SK-N-MC (cell line): ENCODE measurements at places on chromosomes 3 and 15.

GRCh38 chr3:16048435-16049318 is 125.8 kb upstream of the GALNT15 start:
- DNase-seq, result no peak

DNA sequence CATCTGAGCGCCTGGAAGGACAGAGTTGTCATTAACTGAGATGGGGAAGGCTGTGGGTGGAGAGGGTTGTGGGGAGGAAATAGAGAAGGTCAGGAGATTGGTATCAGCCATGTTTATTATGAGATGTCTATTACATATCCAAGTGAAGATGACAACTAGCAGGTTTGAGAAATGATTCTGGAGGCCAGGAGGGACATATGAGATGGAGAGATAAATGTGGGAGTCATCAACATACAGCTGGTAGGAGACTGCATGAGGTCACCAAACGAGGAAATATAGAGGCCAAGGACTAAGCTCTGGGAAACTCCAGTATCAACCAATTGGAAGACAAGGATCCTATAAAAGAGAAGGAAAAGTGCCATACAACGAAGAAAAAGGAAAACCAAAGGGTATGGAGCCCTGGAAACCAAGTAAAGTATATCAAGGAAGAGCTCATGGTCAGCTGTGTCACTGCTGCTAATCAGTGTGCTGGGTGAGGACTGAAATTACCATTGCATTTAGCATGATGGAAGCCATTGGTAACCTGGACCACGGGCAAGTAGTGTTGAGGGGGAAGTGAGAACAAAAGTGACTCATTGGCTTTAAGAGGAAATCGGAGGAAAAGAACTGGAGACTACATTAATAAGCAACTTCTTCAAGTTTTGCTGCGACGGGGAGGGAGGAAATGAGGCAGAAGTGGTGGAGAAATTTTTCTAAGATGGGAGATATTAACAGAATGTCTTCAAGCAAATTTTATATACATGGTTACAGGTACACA is 14.0 kb upstream of the UACA start:
- no peak for DNase-seq

DNA sequence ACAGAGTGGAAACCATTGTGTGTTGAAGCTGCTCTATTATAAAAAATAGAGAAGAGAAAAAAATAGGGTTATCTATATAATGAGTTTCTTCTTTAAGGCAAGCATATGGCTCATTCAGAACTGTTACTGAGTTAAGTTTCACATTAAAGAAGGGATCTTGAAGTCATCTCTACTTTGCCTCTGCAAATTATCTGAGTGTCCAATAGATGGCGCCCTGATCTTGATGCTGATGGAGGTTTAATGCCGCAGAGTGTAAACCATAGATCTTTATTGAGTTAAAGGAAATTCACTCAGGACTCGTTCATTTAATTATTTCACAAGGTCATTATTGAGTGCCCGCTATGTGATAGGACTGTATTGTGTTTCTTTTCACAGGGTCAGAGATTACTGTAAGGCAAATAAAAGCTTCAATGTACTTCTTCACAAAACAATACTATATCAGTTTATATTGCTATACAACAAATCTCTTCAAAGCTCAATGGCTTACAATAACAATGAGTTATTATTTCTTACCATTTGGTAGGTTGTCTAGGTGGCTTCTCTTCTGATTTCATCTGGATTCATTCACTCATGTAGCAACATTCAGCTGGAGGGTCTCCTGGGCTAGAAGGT is 171.4 kb downstream of the NSUN3 start:
- DNase-seq, result no peak

DNA sequence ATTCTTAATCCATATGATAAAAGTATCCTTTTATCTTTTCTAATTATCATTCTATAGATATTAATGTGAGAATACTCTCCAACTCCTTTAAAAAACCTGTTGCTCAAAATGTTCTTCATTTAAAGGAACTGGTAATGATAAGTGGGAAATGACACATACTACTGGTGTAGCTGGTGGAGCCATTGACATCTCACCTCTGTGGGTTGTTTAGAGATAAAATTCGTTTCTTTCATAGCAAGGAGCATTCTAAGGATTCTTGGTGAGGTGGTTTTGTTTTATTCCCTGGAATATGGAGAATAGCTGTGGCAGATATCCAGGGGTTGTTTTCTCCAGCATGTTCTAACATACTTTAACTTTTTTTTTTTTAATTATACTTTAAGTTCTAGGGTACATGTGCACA is 299.8 kb upstream of the THBS1 start:
- DNase-seq, result no peak

GRCh38 chr15:64235552-64235951 is 72.7 kb upstream of the PPIB start:
- DNase-seq, result no peak

GRCh38 chr3:31232055-31233025 is 300.4 kb upstream of the STT3B start:
- DNase-seq, result no peak

DNA sequence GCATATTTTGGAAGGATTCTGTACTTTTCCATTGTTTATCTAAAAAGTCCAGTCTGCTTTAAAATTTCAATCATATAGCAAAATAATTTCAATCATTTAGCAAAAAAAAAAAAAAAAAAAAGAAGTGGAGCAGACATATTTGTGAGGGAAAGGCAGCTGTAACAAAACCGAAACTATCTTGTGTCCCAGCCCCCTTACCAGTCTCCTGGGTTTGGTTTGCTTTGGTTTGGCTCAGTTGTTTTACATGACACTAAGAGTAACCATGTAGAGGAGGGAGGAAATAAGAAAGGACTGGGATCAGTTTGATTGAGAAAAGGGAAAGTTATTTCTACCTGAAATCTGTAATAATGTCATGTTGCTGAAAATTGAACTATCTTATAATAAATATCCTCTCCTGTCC is 158.8 kb upstream of the GADL1 start:
- no peak for DNase-seq

- DNase-seq, result peak; percentile 28
Measured at GRCh38 chr3:166836836-166837235, 543.3 kb downstream of the ZBBX start.

DNA sequence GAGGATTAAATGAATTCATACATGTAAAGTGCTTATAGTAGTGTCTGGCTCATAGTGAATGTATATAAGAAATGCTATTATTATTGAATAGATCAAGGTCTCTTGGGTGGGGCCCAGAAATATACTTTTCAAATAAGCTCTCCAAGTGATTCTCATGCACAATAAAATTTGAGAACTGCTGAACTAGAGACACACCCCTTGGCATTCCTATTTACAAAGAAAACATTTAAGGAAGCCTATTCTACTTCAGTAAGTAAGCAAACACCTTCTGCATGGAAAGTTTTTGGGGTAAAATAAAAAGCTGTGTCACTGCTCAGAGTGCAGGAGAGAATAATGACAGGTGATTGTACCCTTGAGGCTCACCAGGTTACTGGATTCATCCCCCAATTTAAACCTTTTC is 75.2 kb downstream of the EOMES start:
- DNase-seq, result no peak

GRCh38 chr3:57085211-57085610 is 24.7 kb downstream of the SPATA12 start:
- no peak for DNase-seq
